ENCODE measurements at places on chromosomes 13 and 19.

DNA sequence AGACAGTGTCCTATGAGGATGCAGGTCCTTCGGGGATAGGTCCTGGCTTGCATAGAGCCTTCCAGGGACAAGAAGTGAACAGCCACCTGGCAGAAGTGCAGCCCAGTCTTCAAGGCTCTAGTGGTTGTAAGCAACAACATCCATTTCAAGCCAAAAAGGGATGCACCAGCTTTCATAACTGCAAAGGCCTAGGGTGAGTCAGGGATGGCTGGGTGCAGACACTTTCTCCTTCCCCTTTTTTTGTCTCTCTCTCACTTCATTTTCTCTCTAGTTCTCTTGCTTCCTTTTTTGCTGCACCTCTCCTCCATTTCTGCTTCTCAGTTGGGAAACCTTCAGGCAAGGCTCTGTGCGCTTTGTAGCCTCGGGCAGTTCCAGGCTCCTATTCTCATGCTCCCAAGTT, 196.2 kb upstream of the ZNF536 start:
- DNase-seq: no peak

DNA sequence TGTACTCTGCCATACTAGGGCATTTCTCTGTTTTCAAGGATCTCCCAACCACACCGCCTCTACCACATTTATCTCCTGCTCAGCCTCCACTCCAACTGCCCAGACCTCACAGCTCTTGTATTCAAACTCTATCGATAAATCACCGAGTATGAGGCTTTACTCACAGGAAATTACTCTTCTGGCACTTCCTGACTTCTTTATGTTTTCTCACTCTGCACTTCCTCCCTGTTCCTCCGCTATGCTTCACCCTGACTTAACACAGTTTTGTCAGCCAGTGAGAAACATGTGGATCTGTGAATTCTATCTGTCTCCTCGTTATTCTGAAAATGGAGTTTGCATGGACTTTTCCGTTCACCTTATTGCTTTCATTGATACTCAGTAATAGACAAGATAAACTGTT, 2.6 kb upstream of the CARD8 start:
- no peak for DNase-seq

DNA sequence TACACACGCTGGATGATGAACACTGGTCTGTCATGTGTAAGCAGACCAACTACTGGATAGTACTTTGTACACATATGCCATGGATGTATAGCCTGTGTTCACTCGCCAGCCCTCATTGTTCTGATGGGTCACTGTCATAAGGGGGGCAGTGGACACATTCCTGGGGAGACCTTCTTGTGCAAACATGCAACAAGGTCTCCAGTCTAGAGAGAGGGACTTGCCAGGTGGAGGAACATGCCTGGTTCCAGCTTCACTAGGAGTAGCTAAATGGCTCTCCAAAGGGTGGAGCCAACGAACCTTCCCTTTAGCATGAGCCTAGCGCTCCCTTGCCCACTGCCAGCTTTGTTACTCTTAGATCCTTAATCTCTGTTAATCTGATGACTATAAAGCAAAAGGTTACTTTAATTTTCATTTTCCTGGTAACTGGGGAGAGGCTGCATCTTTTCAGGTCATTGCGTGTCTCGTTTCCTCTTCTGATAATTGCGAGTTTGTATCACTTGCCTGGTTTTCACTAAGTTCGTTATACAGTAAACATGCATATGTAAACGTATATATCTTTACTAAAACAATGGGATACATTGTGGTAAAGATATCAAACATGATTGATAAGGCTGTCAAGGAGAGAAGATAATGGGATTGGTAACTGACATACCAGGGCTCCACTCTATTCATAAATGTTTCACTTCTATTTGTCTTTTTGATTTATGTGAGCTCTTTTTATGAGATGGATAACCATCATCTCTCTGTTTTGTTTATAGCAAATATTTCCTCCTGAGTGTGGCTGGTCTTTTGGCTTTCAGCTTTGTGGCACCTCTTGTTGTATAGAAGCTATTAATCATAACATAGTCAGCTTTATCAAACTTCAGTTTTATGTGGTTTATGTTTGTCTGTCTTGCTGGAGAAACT, 235.2 kb upstream of the SGCG start:
- no peak for DNase-seq

DNA sequence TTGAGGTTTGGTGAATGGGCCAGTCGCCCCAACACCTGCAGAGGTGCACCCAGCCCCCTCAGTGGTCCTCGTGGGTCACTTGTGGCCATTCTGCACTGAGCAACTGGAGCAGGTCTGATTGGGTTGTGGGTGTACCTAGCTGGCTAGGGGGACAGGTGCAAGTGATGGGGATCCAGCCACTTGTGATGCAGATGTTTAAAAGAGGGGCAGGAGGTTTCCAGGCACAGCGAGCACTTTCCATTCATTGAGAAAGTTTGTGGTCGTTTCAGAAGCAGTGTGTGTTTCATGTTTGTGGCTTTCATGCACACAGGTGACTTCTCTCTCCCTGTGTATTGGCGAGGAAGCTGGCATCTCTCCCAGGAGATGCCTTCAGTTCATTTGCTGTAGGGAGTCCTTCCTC, 34.7 kb downstream of the TSSK6 start:
- no peak for DNase-seq

DNA sequence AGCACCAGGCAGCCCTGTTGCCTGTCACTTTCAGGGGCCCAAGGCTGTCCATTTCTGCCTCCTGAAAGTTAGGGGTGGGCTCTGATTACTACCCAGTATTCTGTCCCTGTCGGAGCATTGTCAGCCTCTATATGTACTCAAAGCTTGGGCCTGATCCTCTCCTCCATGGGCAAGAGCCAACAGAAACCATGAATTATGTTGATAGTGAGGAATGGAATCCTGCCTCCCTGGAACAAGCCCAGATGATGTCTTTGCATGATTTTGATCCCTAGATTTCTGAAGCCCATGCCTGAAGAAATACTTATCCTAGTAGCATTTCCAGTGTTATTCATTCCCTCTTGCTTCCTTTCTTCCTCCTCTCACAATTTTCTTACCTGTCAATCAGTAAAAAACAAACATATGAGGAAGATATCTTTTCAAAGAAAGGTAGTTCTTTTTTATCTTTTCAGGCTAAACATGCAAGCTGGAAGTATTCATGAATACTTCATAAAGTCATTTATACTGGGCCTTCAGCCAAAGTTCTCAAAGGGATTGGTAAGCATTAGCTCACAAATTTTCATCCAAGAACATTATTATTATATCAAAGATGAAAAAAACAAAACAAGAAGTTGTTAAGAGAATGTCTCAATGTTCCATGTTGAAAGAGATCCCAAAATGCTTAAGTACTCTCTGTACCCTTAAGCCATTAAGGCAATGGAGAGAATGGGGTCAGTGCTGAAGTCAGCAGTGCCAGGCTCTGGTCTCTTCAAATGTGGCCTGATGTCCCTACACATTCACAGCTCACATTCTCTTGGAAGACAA, 171.7 kb downstream of the NHLRC3 start:
- DNase-seq: no peak

DNA sequence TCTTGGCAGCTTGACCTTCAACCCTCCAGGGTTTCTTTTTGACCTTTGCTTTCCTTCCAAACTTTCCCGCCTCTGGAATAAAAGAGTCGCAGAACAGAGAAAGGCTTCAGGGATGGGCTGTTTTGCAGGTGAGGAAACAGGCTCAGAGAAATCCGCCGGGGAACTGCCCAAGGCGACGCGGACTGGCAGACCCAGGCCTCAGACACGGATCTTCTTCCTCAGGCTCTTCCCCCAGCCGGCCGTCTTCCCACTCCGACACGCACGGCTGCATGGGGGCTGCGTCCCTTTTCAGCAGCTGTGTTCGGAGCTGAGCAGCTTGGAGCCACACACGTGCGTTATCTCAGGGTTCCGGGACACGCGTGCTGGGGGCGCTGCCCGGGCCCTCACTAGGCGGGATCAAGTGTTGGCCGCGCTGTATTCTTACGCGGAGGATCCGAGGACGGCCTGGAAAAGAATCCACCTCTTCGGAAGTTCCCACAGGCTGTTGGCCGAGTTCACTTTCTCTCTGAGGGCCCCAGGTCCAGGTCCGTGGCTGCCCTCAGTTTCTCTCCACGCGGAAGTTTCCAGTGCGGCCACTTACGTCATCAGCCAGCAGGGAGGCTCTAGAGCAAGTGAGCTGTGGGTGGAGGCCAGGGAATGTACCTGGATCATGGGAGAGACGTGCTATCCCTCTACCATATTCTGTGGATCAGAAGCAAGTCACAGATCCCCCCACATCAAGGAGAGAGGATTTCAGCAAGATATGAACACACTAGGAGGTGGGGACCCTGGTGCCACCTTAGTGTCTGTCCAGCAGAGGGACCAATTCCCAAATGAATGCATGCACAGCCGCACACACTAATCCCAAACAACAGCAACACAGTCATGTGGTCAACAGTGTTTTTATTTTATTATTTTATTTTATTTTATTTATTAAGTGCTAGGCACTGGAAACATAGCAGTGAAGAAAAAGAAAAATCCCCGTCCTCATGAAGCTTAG, 100.4 kb downstream of the ING1 start:
- no peak for DNase-seq

- DNase-seq: no peak
Observed at GRCh38 chr13:51549050-51549449, 35.2 kb upstream of the WDFY2 start.

GRCh38 chr13:110130431-110130830, 176.5 kb downstream of the COL4A1 start:
- no peak for DNase-seq

GRCh38 chr19:42411581-42412178, 15.5 kb downstream of the LIPE start:
- DNase-seq: no peak

GRCh38 chr13:35784286-35784951, 307.9 kb upstream of the MAB21L1 start:
- DNase-seq: no peak

DNA sequence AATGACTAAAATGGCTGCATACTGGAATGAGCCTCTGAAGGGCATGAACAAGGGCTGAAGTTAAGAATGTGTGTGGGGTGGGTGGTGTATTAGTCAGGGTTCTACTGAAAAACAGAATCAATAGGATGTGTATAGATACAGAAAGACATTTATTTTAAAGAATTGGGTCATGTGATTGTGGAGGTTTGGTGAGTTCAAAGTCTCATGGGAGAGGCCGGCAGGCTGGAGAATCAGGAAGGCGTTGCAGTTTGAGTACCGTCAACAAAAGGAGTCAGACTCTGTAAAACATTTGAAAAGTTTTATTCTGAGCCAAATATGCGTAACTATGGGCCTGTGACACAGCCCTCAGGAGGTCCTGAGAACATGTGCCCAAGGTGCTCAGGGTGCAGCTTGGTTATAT, 24.5 kb upstream of the CYSLTR2 start:
- DNase-seq: no peak

- no peak for DNase-seq
Observed at GRCh38 chr19:14731200-14731599, 41.4 kb downstream of the ZNF333 start.

DNA sequence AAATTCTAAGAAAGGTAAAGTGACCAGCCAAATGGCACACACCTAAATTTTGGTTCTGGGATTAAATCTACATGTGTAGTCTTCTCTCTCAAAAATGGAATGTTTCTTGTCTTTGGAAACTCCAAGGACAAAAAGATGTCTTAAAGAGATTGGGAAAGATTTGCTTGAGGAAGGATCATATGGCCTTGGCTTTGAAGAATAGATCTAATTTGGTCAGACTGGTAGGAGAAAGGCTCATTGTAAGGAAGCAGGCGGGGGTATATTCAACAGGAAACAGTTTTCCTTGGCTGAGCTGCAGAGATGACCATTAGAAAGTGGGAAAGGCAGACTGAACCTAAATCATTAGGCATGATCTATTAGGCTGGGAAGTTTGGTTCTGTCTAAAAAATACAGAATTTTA, 365.3 kb downstream of the DCT start:
- DNase-seq: no peak

GRCh38 chr13:40145139-40145538, 489.7 kb downstream of the COG6 start:
- peak; percentile 11 for DNase-seq

- DNase-seq: no peak
Observed at GRCh38 chr19:13037161-13037560, 41.9 kb downstream of the NFIX start.

DNA sequence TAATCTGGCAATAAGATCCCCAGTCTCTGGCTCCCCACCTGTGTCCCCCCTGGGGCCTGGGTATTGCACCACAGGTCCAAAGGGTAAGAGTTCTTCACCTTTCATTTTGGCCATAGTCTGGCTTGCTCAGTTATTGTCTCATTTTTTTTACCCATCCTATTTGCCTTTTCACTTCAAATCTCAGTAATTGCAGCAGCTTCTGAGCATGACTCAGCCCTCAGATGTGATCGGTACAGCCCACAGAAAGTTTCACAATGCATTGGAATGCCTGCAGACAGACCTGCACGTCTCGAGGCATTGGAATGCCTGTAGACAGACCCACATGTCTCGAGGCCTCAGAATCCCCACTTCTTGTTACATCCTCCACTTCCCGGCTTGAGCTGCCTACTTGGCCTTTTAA, 173.6 kb downstream of the NUFIP1 start:
- peak; percentile 14 for DNase-seq

GRCh38 chr13:100854006-100854405, 179.4 kb upstream of the TMTC4 start:
- no peak for DNase-seq

GRCh38 chr19:2136796-2137195, 14.6 kb downstream of the AP3D1 start:
- no peak for DNase-seq

- no peak for DNase-seq
Observed at GRCh38 chr19:52967772-52968171, 5.1 kb upstream of the ZNF816 start.

- DNase-seq: no peak
Observed at GRCh38 chr19:10193790-10194499, 808 bp downstream of the DNMT1 start.

DNA sequence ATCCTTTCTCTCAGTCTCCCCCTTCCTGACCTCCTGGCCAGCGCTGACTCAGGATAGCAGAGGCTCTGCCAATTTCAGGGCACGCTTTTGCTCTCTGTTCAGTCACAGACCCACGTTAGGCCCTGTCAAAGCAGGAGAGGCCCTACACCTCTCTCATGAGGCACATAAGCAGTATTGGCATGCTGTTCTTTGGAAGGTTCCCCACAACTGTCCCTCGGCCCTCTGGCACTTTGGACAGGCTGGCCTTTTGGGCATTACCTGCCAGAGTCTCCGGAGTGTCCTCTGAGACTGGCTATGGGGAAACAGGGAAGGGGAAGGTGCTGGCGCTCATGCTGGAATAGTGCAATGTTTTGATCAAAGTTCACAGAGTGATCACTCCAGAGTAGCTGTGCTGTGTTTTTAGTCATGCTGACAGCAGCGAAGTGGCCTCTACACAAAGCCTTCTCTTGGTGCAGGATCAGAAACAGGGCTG, 23.7 kb upstream of the UBE2L5 start:
- no peak for DNase-seq

DNA sequence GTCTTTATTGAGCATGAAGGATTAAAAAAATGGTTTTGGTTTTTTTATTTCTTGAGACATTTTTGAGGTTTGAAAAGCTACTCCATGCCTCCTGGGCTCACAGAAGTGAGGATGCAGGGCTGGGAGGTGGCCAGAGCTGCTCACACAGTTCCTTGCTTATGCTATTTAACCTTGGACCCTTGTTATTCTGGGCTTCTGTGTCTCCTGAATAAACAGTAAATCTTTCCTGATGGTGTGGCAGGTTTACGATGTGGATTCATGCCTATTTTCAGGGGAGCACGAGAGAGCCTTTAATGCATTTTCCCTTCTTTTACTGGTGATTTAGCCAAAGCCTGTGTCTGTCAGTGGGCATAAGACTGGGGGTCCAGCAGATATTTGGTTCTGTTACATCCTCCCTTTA, 34.3 kb upstream of the PCDH8 start:
- no peak for DNase-seq
